ENCODE measurements at places on chromosomes 5 and 9.

GRCh38 chr5:172065431-172066065 is 59.1 kb upstream of the FBXW11 start:
- no peak for DNase-seq

DNA sequence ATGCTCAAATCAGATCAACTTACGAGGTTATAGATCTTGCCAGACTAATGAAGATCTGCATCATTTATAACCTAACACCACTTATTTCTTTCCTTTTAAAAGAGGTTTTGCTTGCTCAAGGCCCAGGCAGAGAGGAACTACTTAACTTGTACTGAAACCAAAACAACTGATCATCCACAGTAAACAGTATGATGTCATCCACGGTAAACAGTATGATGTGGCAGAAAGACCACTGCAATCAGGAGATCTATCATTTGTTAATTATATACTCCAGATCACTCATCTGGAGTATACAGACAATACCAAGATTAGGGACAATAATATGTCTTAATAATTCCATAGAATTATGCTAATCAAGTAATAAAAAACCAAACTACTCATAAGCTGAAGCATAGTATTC is 116.8 kb downstream of the ADAMTS6 start:
- no peak for DNase-seq

DNA sequence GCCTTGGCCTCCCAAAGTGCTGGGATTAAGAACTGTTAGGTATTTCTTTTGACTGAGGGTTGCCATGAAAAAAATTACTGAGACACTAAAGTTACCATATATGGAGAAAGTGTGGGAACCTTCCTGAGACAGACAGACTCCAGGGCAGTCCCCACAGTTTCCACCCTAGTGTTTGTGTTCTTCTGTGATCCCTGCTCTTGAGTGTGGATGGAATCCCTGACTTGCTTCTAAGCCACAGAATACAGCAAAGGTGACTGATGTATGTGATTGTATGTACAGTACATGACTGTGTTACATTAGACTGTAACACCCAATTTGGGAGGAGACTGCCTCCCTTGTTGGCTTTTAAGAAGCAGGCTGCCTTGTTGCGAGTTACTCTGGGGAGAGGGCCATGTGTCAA is 24.7 kb upstream of the ADAM19 start:
- no peak for DNase-seq

- DNase-seq, result no peak
Observed at GRCh38 chr5:153081385-153081784, 409.1 kb upstream of the GRIA1 start.

DNA sequence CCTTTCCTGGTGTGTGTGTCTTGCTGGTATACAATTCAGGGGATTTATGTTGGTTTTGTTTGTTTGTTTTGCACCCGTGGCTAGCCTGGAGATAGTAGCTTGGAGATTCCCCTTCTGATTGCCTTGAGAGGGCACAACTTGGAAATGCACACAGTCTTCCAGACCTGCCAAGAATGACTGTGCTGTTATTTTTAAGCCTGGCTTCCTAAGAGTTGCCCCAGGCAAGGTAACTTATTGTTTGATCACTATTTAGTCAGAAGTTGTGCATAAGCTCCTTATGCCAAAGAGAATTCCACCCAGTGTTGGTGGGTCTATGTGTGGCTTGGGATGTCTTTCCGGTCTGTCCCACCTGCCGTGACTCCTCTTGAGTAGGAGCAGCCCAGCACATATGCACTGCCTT is 421.9 kb upstream of the KCNN2 start:
- no peak for DNase-seq

DNA sequence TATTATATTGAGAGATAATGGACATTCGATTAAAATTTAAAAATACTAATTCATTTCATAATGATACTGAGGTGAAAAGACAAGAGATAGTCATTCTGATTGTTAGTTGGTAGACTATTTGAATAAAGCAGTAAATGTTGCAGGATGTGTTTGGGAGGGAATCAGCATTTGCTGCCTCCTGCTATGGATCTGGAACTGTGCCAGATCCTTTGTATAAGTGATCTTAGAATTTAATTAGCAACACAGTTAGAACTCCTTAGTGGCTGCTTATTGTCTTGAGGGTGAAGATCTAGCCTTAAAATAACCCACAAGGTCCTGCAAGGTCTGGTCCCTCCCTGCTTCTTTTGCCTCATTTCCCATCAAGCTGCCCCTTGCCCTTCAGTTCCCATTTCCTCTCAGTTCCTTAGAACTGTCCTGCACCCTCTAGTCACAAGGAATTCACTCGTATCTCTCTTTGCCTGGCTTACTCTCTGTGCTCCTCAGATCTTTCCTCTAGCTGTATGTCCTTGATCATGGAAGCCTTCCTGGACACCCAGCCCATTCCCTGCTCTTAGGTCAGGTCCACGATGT is 12.5 kb downstream of the LECT2 start:
- no peak for DNase-seq

GRCh38 chr5:82348784-82349425 is 70.8 kb upstream of the RPS23 start:
- no peak for DNase-seq

- DNase-seq, result peak; percentile 72
Observed at GRCh38 chr5:139863855-139864558, 68.4 kb downstream of the PSD2 start.

DNA sequence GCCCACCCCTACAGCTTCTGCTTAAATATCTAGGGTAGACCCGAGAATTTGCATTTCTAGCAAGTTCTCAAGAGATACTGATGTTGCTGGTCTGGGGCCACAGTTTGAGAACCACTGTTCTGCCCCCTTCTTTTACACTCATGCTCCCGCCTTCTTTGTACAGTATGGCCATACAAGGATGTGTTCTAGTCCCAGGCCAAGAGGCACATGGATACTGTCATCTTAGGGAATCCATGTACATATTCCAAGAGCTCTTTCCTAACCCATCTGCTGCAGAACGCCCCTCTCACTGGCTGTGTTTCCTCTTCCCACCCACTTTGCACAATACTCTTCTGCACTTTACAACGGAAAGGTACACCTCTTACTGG is 44.4 kb downstream of the FGF18 start:
- DNase-seq, result no peak
